Psoas muscle (tissue), 8 donors: ENCODE measurements at places on chromosomes 2 and 18. TPM values are rescaled to one million over a fixed set of nuclear protein-coding genes. Genes with fewer than 3 reads are reported as not detected.

DNA sequence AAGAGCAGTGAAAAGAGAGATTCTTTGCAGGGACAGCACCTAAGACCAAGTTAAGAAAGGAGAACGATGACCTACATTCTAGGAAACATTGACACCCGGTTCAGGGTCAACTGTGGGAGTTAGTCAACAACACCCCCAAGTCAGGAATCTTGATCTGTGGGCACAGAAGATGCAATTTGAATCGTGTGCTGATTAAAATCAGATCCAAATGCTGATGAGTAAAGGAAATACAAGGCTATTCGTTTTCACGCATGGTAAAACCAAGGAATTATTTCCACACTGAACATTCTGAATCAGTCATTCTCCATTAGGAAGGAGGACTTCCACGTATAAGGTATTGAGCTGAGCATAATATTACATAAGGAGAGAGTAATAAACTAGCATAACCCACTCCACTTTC lies 124.2 kb downstream of the COPS8 start:
- DNase-seq = no peak

GRCh38 chr2:45942237-45942738 lies 290.8 kb downstream of the PRKCE start:
- DNase-seq = no peak

DNA sequence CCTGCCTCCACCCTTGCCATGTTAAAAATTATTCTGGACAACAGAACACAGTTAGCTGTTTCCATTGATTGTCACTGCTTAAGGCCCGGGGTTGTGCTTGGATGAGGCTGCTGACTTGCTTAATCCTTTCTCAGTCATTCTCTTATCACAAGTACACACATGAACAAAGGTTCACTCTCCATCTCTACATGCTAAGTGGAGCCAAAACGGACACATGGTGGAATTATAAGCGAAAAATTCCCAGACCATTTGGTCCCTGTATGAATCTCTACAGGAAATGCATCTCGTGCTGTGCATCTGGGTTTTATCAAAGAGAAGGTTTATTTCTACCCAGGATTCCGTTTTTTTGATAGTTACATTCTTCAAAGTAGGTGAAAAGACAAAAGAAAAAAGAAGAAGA lies 177.5 kb upstream of the ETAA1 start:
- no peak for DNase-seq

- no peak for DNase-seq
Observed at GRCh38 chr2:138652378-138652777, 127.8 kb downstream of the NXPH2 start.

- no peak for DNase-seq
Observed at GRCh38 chr2:205708231-205708631, 25.9 kb downstream of the NRP2 start.

DNA sequence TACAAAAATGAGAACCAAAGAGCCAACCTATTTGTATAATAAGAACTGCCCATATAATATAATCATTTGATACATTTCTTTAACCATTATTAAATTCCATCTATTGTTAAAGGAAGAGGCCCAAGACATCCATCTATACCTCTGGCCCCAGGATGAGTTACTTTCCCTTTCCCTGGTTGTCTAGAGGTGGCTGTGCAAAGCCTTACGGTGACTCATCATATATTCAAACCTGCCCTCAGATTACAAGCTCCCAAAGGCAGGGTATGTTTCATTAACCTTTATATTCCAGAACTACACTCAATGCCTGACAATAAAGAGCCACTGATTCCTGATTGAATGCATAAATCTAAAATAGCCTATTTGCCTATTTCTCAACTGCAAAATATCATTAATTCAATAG lies 105.8 kb upstream of the PID1 start:
- no peak for DNase-seq

DNA sequence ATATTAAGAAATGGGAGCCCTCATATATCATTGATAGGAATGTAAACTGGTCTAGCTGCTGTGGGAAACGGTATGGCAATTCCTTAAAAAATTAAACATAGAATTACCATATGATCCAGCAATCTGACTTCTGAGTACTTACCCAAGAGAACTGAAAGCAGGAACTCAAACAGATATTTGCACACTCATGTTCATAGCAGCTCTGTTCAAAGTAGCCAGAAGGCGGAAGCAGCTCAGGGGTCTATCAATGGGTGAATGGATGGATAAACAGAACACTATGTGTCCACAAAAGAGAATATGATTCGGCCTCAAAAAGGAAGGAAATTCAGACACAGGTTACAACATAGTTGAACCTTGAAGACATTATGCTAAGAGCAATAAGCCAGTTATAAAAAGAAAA lies 135.7 kb upstream of the NDUFV2 start:
- no peak for DNase-seq

GRCh38 chr18:34740101-34740500 lies 30.0 kb downstream of the DTNA start:
- DNase-seq = no peak

DNA sequence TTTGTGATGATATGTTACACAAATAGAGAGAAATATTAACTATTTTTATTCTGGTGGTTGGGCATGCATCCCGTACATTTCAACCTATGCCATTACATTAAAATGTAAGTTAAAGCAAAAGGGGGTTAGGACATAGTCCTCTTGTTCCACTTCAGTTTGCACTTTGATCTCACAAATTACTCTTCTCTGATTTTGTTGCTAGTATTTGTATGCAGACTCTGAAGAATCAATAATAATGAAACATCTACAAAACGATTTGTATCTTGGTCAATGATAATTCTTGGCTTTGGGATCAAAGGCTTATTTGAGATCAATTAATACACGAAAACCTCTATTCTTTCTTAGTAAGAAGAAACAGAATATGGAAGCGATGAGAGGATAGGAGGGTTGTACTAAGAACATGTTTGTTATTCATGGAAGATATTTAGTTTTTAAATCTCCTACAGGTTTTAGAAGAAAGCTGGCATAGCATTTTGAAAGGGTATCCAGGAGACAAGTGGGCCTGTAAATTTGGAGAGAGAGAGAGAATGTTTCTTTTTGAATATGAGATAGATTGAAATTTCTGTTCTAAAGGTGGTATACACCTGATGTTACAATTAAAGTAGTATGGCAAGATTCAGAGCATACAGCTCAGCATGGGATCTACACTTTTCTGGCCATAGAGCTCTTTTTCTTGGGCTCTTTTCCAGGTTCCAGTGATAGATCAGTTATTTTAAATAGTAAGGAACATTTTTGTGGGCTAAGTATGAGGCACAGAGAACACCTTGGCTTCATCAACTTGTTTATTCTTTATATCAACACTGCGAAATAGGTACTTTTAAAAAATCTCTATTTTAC lies 347.9 kb downstream of the PTPRM start:
- DNase-seq = no peak

GRCh38 chr2:86062043-86062442 lies 43.6 kb downstream of the POLR1A start:
- DNase-seq = no peak

DNA sequence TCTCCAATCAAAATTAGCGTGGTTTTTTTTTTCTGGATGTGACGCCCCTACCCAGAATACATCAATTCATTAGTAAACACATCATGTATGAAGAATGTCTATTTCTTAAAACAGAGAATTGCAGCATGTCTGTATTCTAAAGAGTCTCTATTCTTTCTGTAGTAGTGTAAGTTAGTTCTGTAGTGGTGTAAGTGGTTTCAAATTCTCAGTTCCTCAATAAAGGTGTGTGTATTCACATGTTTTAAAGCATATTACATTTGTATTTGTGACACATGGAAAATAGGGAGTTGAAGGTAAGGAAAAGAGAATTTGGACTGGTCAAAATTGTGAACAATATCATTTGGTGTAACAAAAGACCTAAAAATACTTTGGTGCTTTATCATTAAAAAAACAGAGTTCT lies 8.0 kb upstream of the GPR75 start:
- DNase-seq = no peak

GRCh38 chr2:172931256-172931894 lies 144.3 kb upstream of the MAP3K20 start:
- DNase-seq = no peak

- DNase-seq = no peak
Observed at GRCh38 chr2:223075301-223076270, 23.6 kb downstream of the KCNE4 start.

DNA sequence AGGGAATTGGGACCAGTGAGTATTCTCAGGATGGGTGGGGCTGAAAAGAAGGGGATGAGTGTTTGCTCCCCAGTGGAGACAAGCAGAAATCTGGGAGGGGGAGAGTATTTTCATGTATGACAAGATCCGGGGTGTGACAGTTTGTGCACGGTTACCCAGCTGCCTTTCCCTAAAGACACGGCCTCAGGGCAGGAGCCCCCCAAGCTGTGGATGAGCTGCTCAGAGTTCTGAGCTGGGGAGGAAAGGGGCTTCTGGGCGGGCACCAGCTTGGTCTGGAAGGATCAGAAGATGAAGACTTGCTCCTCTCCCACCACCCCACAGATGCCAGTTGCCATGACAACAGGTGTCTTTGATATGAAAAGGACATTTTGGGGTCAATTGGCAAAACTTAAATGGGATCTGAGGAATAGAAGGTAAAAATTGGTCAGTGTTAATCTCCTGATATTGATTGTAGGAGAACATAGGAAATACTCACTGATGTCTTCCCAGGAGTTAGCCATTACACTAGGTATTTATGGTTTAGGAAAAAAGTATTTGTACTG lies 29.2 kb downstream of the ZCCHC2 start:
- no peak for DNase-seq

DNA sequence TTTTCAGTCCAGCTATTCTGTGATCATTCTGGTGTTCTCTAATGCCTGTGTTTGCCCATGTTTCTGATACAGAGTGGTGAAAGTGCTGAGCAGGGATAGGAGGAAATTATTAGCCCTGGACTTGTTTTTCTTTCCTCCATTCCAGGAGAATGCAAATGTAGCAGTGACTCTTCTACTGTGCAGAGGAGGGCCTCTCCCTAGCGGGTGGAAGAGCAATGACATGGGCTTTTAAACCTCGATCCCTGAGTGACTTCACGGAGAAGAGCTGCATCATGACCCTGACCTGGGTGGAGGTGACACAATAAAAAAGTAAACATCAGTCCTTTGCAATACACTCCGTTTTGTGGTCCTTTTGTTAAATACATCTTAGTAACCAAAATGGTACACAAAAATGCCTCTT lies 68.0 kb upstream of the NETO1 start:
- DNase-seq = no peak

DNA sequence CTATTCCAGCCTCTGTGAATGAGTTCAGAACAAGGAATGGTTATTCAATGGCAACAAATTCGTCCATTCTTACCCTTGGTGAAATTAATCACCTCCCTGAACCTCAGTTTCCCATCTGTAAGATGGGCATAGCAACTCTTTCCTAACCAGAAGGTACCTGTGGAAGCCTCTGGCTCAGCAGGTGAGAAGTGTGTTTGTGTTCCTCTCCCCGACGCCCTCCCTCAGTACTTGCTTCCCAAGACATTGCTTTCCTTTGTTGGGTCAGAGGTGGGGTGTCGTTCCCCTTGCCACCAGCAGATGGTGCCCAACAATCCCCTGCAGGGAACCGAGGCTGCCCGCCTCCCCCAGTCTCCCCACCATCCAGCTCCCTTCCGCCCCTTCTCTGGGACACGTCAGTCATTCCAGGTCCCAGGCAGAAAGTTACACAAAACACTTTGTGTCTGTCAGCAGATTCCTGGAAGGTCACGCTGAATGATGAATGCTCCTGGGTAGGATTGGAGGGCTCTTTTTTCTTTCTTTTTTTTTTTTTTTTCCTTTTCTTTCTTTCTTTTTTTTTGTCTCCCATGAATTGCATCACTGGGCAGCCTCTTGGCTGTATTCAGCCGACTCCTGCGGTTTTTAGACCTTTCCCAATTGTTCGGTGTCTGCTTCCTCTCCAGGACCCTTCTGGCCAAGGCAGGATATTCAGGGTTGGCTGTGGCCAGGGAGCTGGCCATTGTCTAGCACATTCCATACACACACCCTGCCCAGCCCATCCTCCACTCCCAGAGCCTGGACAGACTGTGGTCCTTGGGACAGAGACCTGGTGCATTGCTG lies 117.3 kb downstream of the LPIN1 start:
- DNase-seq = peak; percentile 82

- no peak for DNase-seq
Observed at GRCh38 chr18:77360315-77361190, 110.9 kb downstream of the GALR1 start.

MITD1 gene
- 19.0 TPM for polyA plus RNA-seq

PIK3C3 gene
- 19.1 TPM for polyA plus RNA-seq

CCDC148 gene
- polyA plus RNA-seq = not detected

TRABD2A gene
- 0.35 TPM for polyA plus RNA-seq

SP140 gene
- 0.35 TPM for polyA plus RNA-seq

SCN7A gene
- polyA plus RNA-seq = 1.4 TPM

SLC25A12 gene
- polyA plus RNA-seq = 46.3 TPM

KRCC1 gene
- polyA plus RNA-seq = 44.4 TPM
